ENCODE measurements at places on chromosomes 12 and 14.

GRCh38 chr12:101570047-101570446, 24.7 kb upstream of the MYBPC1 start:
- no peak for DNase-seq

DNA sequence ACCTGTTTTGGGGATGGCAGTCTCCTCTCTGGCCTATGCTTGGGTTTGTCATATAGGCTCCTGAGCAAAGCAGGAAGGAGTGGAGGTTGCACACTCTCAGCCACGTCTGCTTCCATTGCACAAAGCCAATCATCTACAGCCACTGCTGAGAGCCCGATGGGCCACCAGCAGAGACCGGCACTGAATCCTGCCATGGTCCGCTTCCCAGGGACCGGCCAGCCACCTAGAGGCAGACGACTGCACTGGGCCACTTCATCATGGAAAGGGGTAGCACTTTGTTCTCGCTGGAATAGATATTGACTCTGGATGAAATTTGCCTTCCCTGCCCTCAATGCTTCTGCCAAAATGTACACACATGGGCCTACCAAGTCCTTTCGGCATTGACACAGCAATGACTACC, 22.3 kb downstream of the DLK1 start:
- no peak for DNase-seq

GRCh38 chr12:110913119-110914056, 7.0 kb downstream of the MYL2 start:
- no peak for DNase-seq

DNA sequence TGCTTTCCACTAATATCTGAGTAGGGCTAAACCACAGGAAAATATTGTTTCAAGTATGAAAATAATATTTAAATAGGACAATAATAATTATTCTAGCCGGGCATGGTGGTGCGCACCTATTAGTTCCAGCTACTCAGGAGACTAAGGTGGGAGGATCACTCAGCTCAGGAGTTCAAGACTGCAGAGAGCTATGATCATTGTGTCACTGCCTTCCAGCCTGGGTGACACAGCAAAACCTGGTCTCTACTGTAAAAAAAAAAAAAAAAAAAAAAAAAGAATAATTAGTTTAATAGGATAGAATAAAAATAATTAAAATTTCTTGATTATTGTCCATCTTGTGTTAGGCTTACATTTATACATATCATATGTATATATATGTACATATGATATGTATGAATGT, 38.5 kb upstream of the BAZ1A start:
- DNase-seq, result no peak

All from stimulated activated CD4-positive, alpha-beta T cell treated with anti-CD3 and anti-CD28 coated beads, Interleukin-1b, Interleukin-23, amount 100 ng/mL, for 1 hour (primary cell).